LHCN-M2 (cell line): ENCODE measurements at places on chromosomes 5 and 9. TPM values are rescaled to one million over a fixed set of nuclear protein-coding genes. Genes with fewer than 3 reads are reported as not detected.

DNA sequence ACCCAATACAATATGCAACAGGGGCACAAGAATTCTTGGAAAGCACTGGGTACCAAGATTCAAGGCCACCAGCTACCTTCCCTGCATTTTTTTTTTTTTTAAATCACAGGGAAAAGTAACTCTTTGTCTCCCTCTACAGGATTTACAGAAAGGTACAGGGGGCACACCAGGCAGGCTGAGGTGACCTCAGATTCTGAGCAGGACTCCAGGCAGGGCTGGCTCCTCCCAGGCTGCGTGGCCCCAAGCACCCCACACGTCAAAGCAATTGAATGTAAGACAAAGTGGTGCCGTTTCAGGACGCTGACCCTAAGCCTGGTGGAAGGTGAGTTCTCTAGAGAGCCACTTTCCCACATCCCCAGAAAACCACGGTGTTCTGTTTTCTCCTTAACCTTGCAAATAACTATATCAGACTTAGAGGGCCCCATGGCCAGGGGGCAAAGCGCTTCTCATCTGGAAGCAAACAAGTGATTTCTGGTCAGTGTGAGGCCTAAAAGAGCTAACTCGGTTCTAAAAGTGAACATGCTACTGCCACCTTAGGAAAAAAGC, 222.6 kb downstream of the ROR2 start:
- peak; percentile 26 for DNase-seq

Gene PCDHB5
- 0.63 and 1.1 TPM in 2 replicates for total RNA-seq

DNA sequence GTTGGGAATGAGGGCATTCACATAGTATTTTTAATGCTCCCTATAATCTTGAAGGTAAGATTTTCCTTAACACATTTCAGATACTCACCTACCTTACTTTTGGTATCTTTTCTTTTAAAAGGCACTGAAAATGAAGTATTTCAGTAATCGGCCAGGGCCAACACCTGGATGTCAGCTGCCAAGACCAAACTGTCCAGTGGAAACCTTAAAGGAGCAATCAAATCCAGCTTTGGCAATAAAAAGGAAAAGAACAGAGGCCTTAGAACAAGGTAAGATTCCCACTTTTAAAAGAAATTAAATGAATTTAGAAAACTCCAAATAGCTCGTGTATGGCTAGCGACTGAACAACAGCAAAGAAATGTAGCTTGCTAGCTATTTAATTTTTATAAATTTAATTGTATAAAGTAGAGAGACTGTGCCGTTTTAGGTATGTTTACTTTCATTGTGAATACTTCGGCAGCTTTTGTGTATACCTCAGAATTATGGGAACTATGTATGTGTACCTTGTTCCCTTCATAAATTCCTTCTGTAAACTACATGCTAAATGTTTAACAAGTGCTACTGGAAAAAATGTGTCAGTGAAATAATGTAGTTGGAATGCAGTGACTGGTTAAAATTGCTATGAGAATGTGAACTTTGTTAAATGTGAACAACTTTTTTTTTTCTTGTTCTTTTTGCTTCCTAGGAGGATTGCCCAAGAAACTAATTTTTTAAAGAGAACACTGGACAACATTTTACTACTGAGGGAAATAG, 41.9 kb downstream of the CDK7 start:
- no peak for DNase-seq

DNA sequence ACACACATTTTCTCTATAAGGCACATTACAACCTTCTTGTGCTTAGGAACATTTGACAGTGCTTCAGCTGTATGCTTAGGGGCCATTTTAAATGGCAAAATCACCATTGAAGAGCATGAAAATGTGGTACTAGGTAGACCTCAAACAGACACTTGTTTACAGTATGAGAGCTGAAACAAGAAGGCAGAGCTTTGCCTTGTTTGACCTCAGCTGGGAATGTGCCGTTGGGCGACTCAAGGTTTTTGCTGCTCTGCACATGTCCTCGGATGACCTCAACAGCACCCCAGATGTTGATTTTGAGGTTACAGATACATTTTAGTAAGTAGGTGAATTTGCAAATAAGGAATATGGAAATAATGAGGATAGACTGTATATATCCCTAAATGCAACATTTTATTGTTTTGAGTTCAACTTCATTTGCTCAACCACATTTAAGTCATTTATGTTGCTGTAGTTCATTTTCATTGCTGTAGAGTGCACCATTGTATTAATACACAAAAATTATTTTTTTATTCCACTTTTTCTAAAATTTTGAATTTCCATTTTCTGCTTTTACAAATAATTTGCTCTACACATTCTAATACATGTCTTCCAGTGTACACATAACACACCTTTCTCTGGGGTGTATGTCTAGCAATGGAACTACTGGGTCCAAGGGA, 206.8 kb downstream of the NR3C1 start:
- no peak for DNase-seq

DNA sequence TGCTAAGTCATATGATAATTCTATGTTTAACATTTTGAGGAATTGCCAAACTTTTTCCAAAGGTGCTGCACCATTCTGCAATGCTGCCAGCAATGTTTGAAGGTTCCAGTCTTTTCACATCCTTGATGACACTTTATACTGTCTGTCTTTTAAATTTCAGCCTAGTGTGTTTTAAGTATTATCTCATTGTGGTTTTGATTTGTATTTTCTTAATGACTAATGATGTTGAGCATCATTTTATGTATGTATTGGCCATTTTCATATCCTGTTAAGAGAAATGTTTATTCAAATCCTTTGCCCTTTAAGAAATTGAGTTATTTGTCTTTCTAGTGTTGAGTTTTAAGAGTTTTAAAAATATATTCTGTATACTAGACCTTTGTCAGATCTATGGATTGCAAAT, 5.0 kb upstream of the TEX48 start:
- DNase-seq = peak; percentile 75

DNA sequence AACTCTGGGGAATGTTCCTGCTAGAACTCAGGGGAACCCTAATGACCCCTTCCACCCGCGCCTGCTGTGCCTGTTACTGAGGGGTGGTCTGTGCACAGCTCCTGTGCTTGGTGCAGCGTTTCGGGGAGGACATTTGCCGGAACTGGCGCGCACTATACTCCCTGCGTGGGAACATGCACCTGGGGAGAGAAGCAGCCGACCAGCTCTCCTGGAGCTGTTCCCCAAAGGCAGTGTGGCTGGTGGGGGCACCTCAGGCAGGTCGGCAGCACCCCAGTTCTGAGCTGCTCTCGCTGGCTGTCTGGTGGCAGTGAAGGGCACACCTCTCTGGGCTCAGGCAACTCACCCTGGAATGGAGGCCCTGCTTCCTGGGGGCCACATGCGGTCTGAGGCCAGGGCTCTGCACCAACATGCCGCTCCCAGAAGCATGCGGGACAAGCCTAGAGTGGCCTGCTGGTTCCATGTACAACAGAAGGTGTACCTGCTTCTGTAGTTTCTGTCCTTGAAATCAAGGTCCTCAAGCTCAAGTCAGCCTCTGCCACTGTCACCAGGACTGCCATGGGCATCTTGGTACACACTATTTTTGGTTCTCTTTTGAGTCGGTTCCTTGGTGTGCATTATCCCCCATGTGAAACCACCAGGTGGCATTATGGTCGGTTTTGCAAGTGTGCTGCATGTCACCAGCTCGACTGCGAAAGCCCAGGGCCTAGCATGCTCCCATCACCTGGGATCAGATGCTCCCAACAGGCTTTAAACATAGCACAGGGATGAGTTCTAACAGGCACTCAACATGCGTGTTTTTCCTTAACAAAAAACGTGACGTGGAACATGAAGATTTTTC, 7.8 kb upstream of the MRNIP start:
- no peak for DNase-seq

GRCh38 chr5:60362158-60362557, 337.8 kb downstream of the DEPDC1B start:
- DNase-seq = peak; percentile 55

GRCh38 chr5:149367249-149367971, 9.6 kb downstream of the PCYOX1L start:
- peak; percentile 74 for DNase-seq
